NCI-H1436 treated with DMSO at 0.1 percent for 48 hours (cell line): ENCODE measurements at places on chromosomes 16 and 17.

- DNase-seq = no peak
Measured at GRCh38 chr16:1740781-1741490, 30.4 kb downstream of the NME3 start.

GRCh38 chr17:65559804-65560627 is 1.4 kb downstream of the AXIN2 start:
- no peak for DNase-seq

DNA sequence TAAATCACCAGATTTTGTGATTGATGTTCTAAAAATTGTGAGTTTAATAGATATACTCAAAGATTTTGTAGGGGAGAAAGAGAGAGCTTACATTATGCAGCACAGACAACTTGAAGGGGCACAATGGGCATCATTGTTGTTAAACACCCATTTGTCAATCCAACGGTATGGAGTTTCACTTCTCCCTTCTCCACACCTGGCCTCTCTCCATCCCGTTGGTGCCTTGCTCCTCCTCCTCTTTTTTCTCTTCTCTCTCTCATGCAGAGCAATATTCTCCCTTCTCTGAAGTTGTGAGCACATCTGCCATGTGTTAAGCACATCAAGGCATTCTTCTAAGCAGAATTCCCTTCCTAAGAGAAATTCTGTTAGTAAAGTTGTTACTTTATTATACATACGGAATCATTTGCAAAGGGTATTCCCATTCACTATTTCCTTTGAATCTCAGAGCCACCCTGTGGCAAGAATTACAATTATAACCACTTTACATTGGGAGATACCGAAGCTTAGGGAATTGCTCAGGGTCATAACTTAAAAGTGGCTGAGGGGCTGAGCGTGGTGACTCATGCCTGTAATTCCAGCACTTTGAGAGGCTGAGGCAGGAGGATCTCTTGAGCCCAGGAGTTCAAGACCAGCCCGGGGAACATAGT is 40.5 kb upstream of the SKAP1 start:
- no peak for DNase-seq

- DNase-seq = no peak
Measured at GRCh38 chr16:85724936-85725335, 26.0 kb downstream of the C16orf74 start.

DNA sequence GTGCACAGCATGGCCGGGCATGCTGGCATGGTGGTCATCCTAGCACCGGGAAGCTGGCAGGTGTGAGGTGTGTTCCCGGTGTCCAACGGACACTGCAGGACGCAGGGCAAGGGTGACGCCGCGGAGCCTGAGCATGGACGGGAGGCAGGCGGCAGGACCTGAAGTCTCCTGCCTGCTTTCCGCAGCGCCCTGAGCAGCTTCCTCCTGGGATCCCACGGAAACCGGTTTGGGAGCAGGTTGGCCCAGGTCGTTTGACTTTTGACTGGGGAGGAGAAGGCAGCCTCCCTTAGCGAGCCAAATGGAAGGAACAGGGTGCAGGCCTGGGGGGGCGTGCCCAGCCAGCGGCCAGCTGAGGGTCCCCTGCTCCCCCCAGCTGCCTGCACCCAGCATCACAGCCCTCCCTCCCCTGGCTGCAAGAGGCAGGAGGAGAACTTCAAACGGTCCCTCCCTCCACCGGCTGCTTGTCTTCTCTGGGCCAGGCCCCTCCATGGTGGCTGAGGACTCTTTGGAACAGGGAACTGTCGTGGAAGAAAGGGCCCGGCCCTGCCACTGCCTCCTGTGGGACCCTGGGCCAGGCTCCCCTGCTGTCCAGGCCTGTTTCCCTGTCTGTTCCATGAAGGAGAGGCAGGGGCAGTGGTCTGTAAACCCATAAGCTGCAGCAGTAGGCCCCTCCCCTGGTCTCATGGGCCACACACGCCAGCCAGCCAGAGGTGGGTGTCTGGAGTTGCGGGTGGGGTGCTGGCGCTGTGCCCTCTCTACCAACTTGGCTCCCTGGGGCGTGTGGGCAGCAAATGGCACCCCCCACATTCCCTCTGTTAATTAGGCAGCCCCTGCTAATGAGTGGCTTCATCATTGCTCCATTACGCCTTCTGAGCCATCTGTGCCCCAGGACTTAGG is 7.8 kb upstream of the ADGRG1 start:
- DNase-seq = no peak

DNA sequence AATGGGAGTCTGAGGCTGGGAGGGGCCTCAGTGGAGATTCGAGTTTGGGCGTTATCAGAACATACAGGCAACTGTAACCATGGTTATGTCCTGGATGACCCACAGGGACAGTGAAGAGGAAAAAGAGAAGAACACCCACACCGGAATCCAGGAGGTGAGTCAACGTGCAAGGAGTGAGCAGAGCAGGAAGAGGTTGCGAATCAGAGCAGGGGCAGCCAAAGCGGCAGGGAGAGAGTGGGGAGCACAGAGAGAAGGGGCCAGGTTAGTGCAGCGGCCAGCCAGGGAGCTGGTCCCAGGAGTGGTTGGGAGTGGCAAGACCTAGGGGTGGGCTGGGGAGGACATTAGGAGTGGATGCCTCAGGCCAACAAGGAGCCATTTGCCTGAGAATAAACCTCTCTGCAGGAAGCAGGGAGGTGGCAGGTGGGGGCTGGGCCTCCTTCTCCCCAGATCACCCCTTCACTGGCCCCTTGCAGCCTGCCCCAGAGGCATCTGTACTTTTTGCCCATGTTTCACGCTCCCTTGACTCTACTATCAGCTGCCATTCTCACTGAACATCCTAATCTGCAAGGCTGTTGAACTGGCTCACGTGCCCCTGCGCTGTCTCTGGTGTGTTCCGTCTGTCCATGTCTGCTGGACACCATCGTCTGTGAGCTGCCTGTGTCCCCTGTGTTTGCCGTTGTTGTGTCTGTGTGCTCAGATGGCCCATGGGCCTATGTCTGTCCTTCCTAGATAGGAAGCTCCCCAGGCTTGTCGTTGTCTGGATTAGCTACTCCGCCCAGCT is 5.1 kb downstream of the KRT13 start:
- DNase-seq = no peak

DNA sequence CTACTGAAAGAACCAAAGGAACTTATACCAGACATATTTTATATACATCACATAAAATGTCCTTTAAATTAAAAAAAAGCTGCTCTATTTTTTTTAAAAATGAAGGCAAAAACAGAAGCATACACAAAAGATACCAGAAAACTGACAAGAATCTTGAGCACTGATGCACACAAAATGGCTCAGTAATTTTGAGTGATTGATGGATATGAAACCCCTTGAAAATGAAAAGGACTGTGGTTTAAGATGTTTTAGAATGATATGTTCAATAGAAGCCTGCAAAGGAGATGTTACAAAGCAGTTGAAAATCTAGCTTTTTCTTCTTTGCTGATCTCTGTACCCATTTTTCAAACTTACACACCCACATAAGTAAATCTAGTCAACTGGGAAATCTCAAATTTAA is 2.7 kb downstream of the C16orf87 start:
- no peak for DNase-seq

DNA sequence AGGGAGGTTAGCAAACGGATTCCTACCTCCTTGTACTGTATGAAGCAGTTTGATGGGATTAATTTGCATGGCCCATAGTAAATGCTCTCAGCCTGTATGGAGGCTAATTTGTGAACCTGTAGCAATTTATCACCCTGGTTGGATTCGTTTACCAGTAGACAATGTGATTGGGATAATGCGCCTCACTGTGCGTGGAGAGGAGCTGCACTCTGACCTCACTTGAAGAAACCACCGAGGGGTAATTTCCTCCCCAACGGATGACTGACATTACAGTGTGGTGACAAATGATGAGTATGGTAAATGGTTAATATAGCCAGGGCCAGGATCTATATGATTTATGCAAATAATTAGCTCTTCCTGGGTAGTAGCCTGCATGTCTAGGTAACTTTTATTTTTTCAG is 479.1 kb upstream of the RBFOX1 start:
- DNase-seq = no peak

DNA sequence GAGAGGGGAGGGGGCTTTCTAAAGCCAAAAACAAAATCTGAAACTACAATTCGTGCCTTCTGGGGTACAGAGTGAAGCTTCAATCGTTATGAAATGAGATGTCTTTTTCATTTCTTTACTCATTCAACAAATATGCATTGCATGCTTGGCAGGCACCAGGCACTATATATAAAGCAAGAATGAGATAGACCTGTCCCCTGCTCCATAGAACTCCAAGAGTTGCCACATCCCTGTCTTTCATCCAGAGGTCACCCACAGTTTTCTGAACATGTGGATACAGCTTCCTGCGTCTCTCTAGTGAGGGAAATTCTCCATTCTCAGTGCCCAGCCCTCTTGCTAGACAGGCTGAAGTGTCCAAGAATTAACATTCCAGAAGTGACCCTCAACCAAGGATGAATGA is 343.2 kb upstream of the MAF start:
- DNase-seq = no peak

GRCh38 chr16:24428756-24429155 is 110.6 kb upstream of the RBBP6 start:
- no peak for DNase-seq

DNA sequence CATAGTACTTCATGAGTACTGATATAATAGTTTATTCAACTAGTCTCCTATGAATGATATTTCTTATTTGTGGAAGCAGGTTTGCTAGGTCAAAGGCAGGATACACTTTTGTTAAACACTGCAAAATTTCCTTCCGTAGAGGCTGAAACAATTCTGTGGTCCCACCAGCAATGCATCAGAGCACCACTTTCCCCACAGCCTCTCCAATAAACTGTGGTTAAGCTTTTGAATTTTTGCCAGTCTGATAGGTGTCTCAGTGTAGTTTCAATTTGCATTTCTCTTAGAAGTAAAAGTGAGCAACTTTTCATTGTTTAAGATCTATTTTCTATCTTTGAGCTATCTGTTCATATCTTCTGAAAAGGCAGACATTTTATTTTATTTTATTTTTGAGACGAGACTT is 36.4 kb upstream of the CORO6 start:
- no peak for DNase-seq
